Motor neuron (in vitro differentiated cells): ENCODE measurements at places on chromosomes 5 and 9.

GRCh38 chr9:80698725-80699410 is 990.5 kb downstream of the TLE1 start:
- no peak for ATAC-seq

- ATAC-seq: no peak
Observed at GRCh38 chr5:9411142-9411541, 134.7 kb downstream of the SEMA5A start.

GRCh38 chr5:55160493-55161209 is 680 bp downstream of the GPX8 start:
- ATAC-seq: peak; percentile 81

GRCh38 chr5:42828671-42829070 is 17.0 kb upstream of the SELENOP start:
- ATAC-seq: no peak

GRCh38 chr5:91722736-91723467 is 339.8 kb upstream of the ARRDC3 start:
- peak; percentile 54 for ATAC-seq

DNA sequence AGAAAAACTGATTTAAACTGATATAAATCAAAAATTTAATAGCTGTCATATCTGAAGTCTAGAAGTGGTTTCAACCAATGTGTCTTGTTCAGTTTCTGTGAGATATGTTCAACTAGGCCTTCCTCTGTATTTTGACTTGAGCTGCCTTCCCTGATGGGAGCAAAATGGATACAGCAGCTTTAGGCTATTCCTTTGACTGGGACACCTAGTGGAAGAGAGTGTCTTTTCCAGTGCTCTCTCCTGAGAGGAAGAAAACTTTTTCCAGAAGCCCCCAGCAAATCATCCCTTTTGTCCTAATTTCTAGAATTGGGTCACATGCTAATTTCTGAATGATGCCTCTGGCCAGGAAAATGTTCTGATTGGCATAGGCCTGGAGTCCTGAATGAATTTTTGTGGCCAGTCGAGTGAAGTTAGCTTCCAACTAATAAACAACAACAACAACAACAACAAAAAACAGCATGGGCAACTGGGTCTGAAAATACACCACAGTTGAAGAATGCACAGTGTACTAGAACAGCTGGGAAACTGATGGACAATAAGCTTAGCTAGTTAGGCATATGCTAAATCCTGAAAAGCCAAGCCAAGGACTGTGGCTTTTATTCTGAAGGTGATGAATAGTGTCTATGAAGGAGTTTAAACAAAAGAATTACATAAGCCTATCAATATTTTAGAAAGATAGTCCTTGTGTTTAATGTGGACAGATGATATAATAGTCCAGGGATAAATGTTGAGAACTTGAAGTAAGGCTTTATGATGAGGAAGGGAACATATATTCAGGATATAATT is 125.7 kb downstream of the FBN2 start:
- no peak for ATAC-seq

GRCh38 chr5:145941448-145942130 is 5.2 kb downstream of the SH3RF2 start:
- ATAC-seq: no peak

DNA sequence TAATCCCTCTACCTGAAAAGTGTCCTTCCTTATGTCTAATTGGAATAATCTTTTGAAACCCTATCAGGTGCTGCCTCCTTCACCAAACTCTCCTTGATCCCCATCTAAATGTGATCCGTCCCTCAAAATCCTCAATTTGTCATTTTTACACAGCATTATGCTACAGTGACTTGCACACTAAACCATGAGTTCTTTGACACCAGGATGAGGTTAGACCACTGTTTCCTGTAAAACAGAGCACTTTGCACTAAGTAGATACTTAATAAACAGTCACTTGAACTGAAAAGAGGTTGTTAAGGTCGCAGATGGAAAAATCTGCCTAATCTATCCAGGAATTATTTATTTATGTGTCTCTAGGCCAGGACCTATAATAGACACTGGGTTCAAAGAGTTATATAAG is 44.2 kb upstream of the TLX3 start:
- ATAC-seq: no peak

GRCh38 chr5:106443746-106444145 is 1227.0 kb downstream of the EFNA5 start:
- ATAC-seq: no peak

DNA sequence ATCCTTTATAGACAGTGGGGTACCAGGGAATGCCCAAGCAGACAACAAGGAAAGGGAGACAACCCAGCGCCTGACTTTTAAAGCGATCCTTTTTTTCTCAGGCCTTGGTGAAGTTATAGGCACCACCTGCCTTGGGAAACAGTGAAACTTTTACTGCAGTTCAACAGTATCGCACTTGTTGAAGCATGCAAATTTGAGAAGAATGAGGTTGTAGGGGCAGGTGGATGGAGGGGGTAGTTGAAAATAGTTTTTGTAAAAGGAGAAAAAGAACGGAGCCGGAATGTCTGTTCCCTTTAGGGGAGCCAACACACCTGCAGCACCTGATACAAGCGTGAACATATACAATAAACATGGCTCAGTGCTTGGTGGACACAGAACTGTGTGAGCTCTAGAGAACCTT is 190.2 kb upstream of the NR3C1 start:
- ATAC-seq: no peak

- ATAC-seq: no peak
Observed at GRCh38 chr5:60718166-60718892, 18.4 kb upstream of the DEPDC1B start.

DNA sequence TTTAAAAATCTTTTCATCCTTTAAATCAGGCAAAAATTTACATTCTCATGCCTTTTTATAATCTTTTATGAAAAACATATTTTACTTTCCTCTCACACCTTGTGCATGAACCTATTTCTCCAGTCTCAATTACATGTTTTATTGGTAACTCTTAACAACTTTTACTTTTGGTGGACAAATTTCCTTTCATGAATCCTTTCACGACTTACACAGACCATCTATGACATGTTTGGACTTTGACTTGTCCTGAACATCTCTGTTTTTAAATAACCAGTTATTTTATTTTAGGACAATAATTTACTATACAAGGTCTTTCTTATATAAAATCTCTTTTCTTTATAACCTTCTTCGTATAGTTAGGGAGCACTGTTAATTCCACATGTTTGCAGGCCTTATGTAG is 26.5 kb upstream of the MTMR12 start:
- no peak for ATAC-seq
